ENCODE measurements at places on chromosomes 6 and 20.

DNA sequence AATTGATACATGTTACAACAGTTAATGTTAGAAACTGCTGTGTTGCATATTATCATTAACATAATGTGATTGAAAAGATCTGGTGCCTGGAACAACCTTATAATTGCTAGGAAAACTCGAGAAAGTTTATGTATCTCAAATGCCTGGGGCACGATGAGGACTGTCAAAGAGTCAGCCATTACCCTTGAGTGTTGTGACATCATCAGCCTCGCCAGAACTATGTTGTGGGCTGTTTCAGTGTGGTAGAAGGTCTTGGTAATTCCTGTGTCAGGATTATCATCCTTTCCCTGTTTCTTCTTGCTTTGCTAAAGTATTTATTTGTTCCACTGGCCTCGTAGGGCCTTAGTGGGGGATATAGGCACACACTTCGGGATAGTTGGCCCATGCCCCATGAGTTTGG lies 185.1 kb downstream of the DTNBP1 start:
- DNase-seq = no peak

GRCh38 chr6:53441761-53442160 lies 93.0 kb upstream of the ELOVL5 start:
- no peak for DNase-seq

DNA sequence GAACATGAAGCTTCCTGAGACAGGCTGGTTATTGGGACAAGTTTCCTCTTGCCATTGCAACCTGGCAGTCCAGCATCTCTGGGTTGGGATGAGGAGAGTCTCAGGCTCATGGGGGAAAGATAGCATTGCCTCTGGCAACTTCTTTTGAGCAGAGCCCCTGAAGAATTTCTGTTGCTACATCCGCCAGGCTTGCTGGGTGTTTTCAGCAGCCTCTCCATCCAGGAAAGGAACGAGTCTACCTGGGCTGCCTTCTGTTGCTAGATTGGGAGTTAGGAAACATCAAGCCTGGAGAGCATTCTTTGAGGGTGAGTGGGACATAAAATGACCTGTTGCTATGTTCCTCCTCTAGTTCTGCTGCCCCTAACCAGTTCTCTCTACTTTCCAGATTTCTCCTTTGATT lies 313.5 kb downstream of the RFPL4B start:
- DNase-seq = no peak

DNA sequence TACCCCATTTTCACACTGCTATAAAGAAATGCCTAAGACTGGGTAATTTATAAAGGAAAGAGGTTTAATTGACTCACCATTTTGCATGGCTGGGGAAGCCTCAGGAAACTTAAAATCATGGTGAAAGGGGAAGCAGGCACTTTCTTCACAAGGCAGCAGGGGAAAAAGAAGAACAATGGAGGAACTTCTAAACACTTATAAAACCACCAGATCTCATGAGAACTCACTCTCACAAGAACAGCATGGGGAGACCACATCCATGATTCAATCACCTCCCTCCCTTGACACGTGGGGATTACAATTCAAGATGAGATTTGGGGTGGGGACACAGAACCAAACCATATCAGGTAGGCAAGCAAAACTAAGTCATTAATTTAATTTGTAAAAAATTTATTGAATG lies 343.2 kb downstream of the FRK start:
- DNase-seq = no peak

- DNase-seq = no peak
Measured at GRCh38 chr6:84902354-84902928, 138.0 kb upstream of the TBX18 start.

DNA sequence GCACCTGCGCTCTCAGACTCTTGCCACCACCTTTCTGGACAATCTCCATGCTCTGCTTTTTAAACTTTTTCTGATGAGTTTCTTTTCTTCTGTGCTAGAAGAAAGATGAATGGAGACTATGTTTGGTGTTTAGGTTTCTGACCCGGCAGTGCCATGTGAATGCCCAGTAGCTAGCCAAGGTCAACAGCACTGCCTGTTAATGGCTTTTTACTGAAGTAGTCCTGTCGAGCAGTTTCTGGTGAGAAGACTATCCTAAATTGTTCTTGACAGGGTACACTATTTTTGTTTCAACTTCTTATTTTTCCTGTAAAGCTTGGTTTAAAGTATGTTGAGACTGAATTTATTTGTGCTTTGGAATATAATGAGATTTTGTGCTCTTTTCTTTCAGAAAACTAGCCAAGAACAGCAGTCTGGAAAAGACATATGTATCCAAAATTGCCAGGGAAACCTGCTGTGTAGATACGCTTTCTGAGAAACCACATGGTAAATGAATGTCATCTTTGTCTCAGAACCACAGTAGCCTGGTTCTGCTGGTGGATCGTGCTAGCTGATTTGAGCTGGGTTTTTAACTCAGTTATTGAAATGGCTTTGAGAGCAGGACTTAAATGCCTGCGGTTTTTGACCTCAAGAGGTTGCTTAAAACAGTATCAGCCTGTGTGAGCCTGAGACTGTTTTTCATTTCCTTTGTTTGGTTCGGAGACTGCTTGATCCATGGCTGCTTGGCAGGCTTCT lies 48.1 kb downstream of the KCNS1 start:
- no peak for DNase-seq

GRCh38 chr6:101422251-101422650 lies 28.7 kb downstream of the GRIK2 start:
- DNase-seq = no peak

DNA sequence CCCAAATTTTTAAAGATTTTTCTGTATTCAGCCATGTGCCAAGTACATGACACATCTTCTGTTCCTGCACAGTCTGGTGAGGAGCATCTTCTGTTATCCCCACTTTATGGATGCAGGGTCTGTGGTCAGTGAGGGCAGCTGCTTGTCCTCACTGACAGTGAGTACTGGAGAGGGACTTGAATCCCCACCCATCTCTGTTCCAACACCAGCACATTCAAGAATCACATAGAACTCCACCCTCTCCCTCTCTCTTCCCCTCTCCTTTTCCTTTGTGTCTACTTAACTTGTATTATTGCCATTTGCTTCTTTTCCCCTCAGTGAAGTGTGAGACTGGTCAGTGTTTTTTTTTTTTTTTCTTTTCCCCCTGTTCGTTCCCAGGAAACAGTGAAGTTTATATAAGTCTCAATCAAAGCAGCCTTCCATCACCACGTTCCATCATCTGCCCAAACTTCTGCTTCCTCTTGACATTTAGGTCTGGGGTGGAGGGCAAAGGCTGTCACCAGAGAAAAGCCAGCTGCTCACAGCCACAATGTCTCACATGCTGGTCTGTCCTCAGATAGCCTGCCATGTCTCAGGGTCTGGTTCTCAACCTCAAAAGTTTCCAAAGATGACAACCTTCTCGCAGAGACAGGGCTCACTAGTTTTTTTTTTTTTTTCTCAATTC lies 110.0 kb upstream of the SSTR4 start:
- no peak for DNase-seq

DNA sequence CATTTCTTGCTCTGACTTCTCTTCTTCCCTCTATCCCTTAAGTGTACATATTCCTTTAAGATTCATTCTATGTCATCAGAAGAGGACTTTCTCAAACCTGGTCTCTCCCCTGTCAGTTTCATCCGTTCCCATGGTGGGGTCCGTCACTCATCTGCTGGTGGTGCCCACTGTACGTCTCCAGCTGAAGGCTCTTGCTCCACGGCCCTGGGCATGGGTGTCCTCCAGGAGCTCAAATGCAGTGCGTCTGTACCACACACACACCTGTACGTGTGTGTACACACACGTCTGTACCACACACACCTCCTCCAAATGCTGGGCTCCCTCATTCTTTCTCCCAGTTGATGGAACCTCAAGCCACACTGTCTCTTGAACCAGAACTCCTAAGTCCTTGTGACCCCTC lies 85.6 kb downstream of the CAP2 start:
- DNase-seq = no peak

DNA sequence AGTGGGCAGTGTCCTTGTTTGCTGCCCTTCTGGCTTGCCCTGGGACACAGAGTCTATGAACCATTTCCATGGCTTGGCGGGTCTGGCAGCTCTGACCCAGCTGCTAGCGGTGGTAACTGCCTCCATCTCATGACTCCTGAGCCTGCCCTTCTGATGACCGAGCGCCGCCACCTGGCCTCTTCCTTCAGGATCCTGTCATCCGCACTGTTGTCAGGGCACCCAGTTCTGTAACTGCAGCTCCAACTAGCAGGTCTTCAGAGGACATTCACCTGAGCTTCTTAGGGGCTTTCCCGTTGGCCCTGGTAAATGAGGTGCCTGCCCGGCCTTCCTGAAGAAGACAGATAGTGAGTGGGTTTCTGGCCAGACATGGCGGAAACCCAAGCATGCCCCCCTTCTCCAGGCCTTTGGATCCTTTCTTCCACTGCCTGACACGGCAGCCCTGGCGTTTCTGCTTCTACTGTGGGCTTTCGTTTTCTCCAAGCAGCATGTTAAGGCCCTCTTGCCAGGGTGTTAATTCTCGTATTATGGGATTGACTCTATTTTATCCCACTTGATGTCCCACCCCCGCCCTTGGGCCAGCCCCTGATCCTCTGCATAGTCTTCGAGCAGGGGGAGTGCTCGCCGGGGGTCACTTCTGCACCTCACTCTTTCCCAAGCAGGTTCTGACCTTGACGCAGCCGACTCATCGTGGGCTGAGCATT lies 24.7 kb downstream of the PACSIN1 start:
- DNase-seq = no peak

- DNase-seq = no peak
Measured at GRCh38 chr6:104431096-104431495, 428.6 kb downstream of the HACE1 start.

DNA sequence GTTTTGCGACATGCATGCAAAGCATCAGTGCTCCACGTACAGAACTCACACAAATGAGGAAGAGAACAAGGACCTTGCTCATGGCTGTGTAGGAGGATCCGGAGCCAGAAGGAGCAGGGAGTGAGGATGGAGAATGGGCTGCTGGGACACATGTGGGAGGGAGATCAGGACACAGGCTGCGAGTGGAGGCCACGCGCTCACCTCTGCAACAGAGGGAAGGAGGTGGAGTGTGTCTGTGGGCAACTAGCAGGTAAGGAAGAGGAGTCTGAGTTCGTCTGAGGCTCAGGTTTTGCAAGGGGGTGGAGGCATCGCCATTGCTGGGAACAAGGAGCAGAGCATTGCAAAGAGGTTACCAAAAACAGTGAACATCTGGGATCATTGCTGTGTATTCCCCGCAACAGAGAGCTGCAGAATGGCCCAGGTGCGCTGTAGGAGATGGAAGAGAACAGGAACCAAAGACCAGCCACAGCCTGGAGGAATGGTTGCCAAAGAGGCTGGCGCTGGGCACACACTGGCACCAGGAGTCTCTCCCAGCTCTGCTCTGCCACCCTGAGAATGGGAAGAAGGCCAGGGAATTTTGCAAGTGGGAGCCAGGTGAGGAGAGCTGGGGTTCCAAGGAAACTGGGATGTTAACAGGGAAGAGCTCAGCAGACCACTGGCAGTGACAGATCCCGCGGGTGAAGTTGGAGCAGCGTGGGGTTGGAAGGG lies 90.0 kb upstream of the RPS6KA2 start:
- no peak for DNase-seq
